ENCODE measurements at places on chromosomes 16 and 17.
A peak's percentile ranks its signal among the peaks of the same experiment; 100 is the strongest.

DNA sequence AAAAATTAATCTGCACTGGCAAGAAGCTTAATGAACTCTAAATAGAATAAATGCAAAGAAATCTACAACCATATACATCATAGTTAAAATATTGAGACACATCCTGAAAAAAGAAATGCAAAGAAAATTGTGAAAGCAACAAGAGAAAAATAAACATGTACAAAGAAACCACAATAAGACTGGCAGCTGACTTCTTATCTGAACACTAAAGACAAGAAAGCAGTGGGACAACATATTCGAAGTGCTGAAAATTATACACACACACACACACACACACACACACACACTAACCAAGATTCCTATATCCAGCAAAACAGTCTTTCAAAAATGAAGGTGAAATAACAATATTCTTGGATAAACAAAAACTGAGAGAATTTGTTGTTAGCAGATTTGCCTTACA, 366.5 kb upstream of the C16orf82 start:
- no peak for DNase-seq

- no peak for DNase-seq
Measured at GRCh38 chr16:66240631-66241395, 125.7 kb upstream of the CDH5 start.

DNA sequence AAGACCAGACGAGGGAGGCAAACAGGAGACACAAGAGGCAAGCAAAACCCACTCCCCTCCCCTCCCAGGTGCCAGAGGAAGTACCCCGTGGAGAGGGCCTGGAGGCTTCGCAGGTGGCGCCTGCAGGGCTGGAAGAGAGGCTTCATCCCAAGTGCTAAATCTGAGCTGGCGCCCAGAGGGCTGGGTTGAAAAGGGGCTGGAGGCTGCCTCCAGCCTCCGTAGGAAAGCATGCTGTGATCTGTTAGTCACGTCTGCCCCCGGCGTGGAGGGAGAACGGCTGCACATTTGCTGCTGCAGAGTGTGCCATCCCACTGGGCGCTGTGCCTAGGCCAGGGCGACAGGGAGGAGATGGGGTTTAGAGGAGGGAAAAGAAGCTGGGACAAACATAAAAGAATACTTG, 16.9 kb downstream of the RPH3AL start:
- DNase-seq: no peak

DNA sequence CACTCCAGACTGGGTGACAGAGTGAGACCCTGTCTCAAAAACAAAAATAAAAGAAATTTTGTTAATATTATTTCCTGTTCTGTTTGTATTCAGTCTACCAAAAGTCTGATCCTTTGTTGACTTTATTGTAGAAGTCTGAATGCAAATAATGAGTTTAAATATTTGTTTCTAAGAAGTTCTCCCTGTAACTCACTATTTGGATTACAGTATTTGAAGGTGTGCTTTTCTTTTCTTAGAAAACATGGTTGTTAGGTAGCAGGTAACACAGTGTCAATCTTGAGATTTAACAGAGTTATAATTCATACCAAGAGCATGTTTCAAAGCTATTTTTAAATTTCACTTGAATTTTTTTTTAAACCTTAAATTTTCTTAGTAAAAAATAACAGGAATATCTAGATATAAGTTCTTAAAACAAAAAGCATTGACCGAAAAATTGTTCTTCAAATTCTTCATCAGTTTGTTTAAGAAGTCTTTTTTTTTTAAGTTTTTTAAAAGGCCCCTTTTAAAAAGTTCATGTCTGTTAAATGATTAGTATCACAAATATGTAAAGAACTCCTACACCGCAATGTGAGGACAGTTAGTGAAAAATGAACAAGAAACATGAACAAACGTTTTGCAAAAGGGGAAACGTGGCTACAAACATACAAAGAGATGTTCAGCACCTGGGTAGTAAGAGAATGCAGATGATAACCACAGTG, 35.0 kb downstream of the GAN start:
- no peak for DNase-seq

DNA sequence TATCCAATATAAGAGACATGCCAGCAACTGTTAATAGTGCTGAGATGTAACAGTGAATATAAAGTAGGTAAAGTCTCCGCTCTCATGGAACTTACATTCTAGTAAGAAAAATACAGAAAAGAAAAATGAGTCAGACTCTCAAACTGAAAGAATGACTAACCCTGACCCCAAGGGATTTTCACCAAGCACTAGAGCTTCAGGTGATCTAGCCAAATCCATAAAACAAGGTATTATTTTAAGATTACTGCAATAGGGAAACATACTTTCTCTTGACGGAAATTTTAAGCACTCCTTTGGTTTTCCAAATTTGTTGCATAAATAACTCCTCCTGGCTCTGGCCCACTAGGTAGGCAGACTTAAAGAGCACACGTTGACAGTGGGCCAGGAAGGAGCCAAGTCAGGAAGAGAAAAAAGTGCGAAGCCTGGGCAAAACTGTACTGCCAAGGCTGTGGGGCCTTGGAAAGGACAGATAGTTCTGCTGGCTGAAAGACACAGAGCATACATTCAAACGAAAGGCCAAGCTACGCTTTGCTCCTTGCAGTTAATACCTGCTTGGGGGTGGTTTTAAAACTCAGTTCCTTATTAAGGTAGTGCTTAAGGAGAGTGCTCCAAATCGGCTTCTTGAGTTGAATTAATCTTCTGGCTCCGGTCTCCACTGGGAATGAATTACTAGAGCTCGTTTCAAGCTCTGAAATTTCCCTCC, 1.4 kb downstream of the GOT2 start:
- no peak for DNase-seq

GRCh38 chr16:30889721-30890120, 4.2 kb downstream of the BCL7C start:
- no peak for DNase-seq

- DNase-seq: no peak
Measured at GRCh38 chr17:72696721-72697120, 395.8 kb downstream of the SLC39A11 start.

- no peak for DNase-seq
Measured at GRCh38 chr16:88870608-88871348, 4.3 kb upstream of the PABPN1L start.

DNA sequence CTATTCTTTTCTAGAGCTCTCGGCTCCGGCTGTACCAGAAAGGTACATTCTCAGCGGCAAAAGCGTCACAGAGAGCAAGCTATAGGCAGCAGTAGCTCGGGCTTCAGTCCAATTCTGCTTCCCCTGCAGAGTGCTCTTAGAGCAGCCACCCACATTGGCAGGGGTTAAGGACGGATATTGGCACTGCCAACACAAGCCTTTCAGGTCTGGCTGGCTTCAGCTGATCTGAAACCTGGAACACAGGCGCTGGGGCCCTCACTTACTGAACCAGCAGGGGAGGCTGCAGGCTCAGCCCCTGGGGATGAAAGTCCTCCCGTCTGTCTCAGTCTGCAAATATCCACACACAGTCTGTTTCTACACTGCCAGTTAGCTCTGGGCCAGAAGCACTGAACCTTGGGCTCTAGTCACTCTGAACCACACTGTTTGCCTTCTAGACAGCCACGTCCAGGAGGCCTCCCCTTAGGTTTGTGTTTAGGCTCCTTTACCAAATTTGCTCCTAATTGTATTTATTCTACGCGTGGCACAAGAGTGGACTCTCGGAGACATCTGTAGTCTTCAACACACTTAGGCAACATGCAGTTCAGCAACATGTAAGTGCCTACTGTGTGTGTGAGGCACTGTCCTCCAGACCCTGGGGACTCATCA, 40.1 kb downstream of the HIC1 start:
- peak; percentile 58 for DNase-seq

GRCh38 chr17:49513641-49514040, 18.5 kb downstream of the NGFR start:
- DNase-seq: no peak

DNA sequence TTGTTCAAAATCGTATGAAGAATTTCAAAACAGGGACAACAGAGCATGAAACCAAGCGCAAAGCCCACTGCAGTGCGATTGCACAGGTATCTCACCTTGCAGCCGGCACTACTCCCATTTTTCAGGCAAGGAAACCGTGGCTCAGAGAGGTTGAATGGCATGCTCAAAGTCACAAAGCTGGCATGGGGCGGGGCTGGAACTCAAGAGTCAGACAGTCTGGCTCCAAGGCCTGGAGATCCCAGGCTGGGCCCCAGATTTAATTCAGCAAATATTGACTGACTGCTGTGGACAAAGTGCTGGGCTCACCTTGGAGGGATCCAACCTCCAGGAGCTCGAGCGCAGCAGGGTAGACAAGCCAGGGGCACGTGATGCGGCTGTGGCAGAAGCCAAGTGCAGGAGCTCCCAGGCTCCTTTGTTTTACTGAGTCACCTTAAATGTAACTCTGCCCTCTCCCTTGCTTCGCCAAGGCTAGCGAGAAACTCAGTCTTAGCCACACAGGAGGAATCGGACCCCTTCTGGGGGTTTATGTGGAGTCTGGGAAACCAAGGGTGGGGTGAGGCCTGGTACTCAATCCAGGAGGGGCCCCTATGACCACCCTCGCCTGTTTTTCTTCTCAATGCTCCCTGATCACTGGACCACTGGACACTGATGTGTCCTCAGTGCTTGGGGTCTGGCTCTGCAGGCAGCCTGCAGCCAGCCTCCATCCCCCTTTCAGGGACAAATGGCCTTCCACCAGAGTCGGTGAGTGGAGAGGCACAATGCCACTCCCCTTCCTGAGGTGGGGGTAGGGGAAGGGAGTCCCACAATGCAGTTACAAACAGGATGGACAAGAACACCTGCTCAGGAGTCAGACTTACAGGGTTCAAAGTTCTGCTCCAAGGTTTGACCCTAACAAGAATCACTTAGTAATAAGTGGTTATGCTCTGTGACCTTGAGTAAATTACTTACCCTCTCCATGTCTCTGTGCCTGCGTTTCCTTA, 3.9 kb upstream of the SPATA20 start:
- no peak for DNase-seq

- no peak for DNase-seq
Measured at GRCh38 chr17:66562119-66562518, 259.7 kb downstream of the PRKCA start.

DNA sequence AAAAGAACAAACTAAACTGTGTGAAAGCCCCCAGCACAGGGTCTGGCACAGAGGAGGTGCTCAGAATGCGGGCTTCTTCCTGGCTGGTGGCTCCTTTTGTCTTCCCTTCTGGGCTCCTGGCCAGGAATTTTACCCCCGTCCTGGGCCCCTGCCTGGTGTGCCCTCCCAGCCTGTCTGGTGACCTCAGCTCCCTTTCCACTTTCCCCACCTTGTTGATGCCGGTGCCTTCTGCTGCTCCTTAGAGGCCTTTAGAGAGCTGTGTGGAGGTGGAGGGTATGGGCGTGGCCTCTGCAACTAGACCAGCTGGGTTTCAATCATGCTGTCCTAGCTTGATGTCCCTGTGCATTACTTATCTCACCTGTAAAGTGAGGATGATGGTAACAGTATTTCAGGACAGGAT, 16.8 kb downstream of the PIRT start:
- DNase-seq: no peak

DNA sequence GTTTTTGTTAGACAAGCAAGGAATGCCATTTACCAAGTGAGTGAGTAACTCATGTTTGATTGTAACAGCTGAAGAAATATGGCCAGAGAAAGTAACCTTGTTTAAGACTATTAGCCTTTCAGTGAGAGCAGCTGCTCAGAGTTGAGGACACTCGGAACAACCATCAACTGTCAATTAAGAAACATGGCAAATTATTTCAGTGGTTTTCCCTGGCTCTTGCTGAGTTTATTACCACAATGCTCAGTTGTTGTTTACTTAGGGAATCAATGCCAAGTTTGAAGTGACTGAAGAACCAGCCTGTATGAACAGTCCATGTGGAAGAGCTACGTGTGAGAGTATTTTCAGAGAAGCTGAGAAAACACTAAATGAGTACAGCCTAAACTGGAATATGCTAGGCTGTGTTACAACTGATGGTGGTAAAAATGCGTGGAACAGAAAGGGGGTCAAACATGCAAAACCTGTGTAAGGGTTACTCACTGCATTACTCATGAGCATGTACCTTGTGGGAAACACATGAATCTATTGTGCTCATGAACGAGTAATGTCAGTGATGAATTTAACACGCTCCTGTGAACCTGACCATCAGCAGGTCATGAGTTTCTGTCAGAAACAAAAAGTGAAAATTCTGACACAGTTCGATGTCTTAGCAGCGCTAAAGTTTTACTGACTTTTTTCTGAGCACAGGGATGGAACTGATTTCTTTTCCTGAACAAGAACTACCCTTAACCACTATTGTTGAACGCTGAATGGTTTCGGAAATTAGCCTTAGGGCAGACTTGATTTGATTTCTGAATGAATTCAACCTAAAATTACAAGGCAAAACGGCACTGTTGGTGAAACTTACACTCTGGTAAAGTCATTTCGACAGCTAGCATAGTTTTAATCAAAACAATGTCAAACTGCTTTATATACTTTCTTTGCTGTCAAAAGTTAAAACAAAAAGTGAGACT, 33.5 kb downstream of the GNA13 start:
- no peak for DNase-seq

DNA sequence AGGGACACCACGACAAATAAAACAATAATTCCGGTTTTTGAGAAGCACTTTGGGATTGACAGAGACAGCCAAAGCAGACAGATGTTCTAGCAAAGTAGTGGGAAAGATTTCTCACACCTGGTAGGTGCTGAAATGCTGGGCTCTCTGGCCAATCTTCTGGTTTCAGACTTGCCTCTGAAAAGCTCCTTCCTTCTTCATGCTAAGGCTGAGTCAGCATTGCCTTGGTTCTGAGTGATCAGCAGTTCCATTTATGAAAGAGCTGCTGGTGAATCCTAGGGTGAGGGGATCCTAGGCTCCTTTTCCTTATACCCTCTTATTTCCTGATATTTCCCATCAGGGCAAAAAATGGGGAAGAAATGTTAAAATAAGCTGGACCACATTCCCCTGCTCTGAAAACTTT, 268.7 kb upstream of the SALL1 start:
- no peak for DNase-seq

DNA sequence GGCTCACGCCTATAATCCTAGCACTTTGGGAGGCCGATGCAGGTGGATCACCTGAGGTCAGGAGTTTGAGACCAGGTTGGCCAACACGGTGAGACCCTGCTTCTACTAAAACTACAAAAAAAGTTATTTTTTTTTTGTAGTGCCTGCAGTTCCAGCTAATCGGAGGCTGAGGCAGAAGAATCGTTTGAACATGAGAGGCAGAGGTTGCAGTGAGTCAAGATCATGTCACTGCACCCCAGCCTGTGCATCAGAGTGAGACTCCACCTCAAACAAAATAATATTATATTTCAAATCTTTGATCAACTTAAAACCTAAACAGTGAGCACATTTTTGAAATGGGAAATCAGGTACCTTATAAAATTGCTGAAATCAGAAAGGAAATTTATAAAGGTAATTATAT, 36.5 kb downstream of the NCOR1 start:
- DNase-seq: no peak

GRCh38 chr17:8747742-8748141, 3.1 kb upstream of the CCDC42 start:
- DNase-seq: no peak

GRCh38 chr16:52418201-52418600, 128.7 kb downstream of the TOX3 start:
- DNase-seq: no peak

Data from frontal cortex (tissue), 4 donors.